ENCODE measurements at places on chromosomes 13 and 19.

DNA sequence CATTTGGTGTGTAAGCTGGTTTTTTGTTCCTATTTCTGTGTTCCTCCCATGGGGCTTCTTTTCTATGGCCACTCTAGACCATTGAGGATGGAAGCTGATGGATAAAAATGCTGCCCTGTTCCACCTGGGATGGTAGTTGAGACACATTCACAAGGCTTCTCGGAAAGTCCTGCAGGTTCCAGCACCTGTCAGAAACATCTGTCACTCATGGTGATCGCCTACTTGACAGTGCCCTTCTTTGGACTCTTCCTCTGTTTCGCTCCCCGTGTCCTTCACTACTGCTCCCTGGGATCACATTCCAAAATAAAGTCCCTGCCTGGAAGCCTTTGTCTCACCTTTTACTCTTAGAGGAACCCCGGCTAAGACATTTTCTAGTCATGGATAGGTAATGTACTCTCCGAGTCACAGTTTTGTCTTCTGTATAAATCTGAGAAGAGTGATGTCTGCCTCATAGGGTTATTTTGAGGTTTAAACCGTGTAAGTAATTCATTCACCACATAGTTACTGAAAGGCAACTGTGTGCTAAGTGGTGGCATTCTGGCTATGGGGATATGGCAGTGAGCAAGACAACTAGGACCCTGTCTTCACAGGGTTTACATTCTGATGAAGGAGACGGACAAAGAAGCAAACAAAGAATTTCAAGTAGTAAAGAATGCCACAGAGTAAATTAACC, 21.0 kb downstream of the UBAC2 start:
- DNase-seq, result no peak

DNA sequence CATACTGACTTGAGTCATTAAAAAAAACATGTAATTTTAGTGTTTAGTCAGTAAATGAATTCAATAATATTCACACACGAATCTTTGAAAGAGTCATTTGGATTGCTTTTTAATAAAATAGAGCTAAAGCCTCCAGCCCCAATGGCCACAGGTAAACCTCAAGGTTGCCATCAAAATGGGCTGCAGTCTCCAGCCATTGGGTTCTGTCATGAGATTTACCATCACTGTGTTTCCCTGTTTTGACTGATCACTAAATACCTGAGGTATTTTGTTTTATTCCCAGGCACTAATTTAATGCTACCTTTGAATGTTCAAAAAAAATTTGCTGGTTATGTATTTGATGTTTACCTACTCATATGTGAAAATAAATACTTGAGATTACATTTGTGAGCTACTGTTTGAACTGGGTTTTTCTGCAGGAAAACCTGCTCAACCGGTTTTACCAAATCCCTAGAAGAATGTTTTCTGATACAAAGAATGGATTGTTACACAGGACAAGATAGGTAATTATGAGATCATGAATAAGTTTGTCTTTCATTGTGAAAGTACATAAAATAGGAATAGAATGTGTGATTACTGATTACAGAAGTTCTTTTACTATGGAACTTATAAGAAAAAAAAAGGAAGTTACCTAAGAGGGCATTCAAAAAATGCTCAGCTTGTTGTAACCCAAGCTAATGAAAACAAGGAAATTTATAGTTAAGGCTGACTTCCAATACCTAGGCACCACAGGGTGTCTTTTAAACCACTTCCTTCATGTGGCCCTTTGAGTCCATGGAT, 391.3 kb downstream of the EFNB2 start:
- DNase-seq, result no peak

DNA sequence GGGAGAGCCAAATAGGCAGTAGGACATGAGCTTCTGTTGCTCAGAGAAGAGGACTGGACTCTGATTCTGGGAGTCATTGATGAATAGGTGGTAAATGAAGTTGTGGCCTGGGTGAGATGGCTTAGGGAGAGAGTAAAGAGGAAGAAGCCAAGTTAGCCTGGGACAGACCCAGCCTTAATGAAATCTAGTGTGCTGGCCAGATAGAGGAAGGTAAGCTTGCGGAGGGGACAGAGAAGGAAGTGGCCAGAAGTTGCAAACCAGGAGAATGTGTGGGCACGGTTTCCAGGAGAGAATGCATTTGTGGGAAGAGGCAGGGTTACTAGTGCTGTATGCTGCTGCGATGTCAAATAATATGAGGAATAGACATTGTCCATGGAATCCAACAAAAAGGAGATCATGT, 83.3 kb upstream of the OLFM4 start:
- no peak for DNase-seq

DNA sequence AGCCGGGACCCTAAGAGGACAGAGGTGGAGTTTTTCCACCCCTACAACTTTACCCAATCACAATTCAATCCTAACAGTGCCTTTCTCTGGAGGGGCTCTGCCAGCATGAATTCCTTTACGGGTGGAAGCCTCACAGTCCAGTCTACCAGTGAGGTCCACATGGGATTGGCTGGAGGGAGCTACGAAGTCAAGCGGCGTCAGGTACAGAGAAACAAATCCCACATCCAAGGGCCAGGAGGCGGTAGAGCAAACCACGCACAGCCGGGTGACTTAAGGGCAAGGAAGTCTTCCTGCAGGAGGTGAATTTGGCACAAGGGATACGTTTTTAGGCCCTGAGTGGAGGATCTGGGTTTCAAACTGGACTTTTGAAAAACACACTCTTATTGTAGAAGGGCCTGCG, 199.6 kb downstream of the UQCRFS1 start:
- DNase-seq, result no peak

DNA sequence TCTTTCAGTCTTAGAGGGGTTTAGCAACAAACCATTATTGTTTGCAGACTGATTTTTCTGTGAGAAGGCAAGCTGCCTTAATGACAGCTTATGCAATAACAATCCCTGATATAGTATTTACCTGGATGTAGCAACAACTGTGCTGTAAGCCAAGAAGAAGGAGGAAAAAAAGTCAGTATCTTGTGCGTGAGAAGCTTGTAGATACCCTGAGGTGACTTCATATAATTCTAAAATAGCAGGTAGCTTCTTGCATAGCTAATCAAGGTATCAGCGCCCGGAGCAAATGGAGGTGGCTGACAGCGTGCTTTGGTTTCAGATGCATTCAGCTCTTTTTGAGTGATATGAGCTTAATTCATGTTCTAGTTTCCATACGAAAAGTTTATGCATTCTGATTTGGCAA, 309.8 kb downstream of the KLF5 start:
- no peak for DNase-seq

GRCh38 chr19:56273563-56274117, 1.1 kb downstream of the EDDM13 start:
- no peak for DNase-seq

DNA sequence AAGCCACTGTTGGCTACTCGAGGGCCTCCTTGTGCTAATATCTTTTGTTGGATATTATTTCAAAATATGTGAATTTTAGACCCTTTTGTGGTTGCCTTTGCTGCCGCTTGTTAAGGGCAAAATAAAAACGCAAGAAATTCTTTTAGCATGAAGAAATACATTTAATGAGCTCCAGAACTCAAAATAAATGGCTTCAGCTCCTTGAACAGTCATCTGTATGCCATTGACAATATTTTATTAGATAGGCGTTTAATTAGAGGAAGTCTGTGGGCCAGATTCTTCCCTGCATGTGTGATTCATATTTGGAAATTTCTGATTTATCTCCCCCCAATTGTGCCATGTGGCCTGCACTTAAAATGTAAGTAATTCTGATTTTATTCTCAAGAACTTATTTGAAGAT, 177.2 kb downstream of the STK24 start:
- DNase-seq, result no peak

- no peak for DNase-seq
These were observed 21.5 kb downstream of the VWA8 start for GRCh38 chr13:41939398-41939797.

DNA sequence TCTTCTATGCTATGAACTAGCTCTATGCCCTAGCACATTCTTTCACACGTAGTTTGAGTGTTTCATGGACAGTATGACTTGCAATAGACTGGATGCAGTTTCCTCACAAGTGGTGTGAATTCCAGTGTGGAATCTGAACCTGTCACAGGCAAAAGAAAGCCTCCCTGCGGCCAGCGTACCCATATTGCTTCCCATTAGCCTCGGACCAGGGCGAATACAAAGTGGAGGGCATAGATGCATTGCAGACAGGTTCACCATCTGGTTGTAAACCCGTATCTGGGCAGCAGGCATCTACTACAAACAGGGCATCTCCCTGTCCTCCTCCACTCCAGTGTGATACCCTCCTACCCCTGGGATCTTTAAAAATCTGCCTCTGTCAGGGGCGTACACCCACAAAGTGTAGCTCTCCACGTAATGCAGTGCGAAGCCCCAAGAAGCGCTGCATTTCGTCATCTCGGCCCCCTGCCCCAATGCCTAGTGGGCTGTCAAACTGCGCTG, 1.4 kb upstream of the CIC start:
- no peak for DNase-seq

GRCh38 chr13:99314640-99315176, 7.5 kb upstream of the GPR183 start:
- no peak for DNase-seq

DNA sequence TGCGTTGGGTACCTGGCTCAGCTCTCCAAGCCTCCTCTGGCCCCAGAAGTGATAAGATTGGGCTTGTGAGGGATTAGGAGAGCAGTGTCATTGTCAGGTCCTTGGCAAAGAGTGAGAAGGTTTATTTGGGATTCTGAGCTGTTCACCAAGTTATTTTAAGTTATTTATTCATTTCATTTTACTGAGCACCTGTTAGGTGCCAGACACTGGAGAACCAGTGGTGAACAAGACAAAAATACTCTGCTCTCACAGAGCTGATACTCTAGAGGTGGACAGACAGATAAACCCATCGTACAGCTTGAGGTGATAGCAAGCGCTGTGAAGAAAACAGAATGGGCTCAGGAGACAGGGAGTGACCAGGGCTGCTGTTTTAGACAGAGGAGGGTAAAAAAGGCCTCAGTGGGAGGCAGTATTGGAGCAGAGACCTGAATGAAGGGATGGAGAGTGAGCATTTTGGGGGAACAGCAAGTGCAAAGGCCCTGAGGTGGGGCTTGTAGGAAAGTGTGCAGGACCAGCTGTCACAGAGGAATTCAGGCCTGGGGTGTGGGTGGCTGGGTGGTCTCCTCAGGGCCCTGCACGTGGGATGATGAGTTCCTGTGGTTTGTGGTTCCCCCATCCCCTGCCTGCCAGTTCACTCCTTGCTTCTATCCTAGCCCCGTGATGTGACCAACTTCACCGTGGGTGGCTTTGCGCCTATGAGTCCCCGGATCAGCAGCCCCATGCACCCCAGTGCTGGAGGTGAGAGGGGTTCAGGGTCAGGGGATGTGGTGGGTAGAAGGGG, 8.7 kb upstream of the TIMM50 start:
- DNase-seq, result no peak

DNA sequence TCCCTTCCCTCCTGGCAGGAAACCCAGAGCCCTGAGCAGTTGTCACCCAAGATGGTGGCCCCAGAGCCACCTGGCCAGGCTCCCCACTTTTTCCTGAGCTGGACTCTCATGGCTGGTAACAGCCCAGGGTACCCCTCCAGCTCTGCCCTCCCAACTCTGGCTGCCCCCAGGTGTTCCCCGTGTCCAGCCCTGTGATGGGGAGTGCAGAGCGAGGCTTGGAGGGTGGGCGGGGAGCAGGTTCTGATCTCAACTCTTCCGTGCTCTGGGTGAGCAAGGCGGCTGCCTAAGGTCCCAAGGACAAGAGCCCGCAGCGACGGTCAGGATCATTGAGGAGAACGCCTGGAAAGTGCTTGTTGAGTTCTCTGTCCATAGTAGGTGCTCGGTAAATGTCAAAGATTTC, 54.7 kb upstream of the GAS6 start:
- DNase-seq, result no peak

- no peak for DNase-seq
These were observed 34.4 kb upstream of the TUBGCP3 start for GRCh38 chr13:112622375-112622774.

GRCh38 chr19:18202778-18203407, 949 bp downstream of the RAB3A start:
- no peak for DNase-seq

GRCh38 chr13:101612735-101613134, 160.3 kb downstream of the ITGBL1 start:
- DNase-seq, result no peak
